Fibroblast of skin of right quadriceps (primary cell): ENCODE measurements at places on chromosomes 5 and 9.

- no peak for DNase-seq
Measured at GRCh38 chr9:128025736-128026135, 41.4 kb downstream of the NAIF1 start.

DNA sequence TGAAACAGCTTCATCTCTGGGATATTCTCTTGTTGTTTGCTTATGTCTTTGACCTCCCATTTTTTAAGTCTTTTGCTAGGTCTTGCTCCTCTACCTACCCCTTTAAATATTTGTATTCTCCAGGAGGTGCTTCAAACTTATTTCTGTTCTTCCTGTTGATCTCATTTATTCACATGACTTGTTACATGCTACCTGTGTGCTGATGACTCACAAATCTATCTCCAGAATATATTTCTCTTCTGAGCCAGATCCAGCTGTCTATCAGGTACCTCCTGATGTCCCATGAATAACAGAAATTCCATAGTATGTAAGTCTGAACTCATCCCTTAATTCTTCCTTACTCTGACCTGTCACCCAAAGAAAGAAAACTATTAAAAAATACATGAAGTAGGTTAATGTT, 11.0 kb downstream of the NIPBL start:
- DNase-seq: no peak

DNA sequence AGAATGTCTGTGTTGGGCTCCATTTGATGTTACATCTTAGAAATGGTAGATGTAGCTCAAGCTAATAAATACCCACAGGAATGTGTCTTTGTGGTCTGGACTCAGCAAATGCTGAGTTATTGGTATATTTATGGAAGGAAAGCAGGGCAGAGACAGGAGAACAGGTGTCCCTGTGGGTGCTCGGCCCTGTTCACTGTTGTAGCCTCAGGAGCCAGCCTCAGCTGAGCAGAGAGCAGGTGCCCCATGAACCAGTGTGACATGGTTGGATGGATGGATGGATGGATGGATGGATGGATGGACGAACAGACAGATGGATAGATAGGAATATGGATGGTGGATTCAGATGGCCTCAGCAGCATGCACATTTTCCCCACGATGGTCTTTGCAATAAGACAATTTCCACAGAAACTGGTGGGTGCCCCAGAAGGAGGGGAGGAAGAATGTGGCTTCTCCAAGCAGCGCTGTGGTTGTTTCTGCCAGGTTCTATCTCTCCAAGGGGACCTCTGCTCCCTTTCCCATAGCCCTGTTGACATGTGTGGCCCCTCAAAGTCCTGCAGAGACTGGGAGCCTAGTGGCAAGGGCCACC, 8.2 kb upstream of the IRF1 start:
- peak; percentile 18 for DNase-seq

DNA sequence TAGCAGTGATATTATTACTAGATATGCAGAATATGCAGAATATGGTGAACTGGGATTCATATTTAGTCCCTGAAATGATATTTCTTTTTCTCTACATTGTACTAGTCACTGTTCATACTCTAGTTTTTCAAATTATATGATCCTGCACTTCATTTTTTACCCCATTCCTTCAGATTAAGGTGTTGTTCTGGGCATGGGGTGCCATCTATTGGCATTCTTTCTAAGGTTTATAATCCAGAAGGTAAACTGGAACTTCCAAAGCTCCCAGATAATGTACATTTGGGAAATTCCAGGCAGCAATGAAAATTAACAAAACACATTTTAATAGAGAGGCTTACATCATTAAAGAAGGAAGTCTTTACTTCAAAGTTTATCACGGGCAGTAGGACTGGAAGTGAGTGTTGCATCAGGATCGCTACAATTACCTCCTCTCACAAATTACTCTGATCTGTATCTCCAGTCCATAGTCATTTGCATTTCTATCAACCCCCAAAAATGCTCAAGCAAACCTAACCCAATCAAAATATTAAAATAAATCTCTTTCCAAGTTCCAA, 12.5 kb downstream of the RFX3 start:
- no peak for DNase-seq

- no peak for DNase-seq
Measured at GRCh38 chr9:95610006-95610785, 93.4 kb upstream of the PTCH1 start.

DNA sequence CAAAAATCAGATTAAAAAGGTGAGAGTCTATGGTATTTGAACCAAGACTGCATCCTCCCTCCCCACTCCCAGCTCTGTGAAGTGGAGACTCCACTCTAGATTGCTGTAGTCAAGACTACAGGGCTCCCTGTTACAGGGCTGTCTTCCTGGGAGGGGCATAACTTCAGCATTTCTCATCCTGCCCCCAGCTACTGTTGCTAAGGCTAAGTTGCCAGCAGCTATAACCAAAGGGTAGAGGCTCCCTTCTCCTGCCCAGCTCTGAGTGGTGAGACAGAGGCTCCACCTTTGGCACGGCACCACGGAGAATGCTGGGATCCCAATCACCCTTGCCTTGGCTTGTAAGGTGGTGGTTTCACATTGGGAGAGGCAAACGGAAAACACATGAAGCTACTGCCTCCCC, 39.2 kb upstream of the GCNT4 start:
- DNase-seq: no peak

GRCh38 chr9:36665921-36666431, 93.3 kb downstream of the MELK start:
- DNase-seq: peak; percentile 24
